H4 (cell line): ENCODE measurements at places on chromosomes 2 and 18. TPM values are rescaled to one million over a fixed set of nuclear protein-coding genes. Genes with fewer than 3 reads are reported as not detected.

DNA sequence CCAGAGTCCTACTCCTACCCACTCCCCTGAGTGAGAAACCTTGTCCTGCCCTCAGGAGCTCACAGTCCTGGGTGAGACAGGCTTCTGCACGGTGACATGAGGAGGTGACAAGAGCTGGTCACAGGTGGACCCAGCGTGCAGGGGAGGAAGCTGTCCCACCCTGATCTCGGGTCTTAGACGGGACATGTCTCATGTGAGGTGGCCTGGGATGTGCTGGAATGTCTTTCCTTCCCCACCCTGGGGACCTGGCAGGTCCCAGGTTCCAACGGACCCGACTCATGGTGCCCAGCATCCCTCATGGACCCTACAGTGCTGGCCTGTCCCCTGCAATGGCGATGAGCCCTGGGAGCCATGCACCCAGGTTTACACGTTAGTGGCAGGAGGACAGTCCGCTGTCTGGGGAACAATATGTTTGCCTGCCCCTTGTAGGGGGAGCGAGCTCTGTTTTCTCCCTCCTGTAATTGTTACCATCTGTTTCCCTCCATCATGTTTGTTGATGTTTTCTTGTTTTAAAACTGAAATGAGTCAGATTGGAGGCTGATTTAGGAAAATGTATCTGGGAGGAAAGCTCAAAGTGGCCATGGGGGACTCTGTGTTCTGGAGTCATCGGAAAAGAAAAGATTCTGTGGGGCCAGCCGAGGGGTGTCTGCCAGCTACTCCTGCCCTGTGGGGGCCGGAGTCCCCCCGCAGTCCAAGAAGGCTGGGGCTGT lies 238.1 kb downstream of the KLHL29 start:
- DNase-seq: no peak

- DNase-seq: no peak
Measured at GRCh38 chr2:134250840-134251461, 2.9 kb upstream of the MGAT5 start.

DNA sequence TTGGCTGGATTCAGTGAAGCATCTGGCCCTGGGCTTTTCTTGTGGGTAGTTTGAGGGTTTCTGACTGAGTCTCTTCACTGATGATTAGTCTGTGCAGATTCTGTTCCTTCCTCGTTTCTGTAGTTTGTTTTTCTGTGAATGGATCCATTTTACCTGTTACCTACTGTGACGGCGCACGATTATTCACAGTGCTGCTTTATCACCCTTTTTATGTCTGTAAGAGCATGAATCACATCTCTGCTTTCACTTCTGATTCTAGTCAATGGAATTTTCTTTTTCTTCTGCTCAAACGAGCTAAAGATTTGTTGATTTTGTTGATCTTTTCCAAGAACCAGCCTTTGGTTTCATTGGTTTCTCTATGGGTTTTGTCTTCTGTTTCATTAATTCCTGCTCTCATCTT lies 60.8 kb downstream of the SLC66A2 start:
- DNase-seq: no peak

- DNase-seq: no peak
Measured at GRCh38 chr2:188324067-188324466, 32.4 kb downstream of the GULP1 start.

DNA sequence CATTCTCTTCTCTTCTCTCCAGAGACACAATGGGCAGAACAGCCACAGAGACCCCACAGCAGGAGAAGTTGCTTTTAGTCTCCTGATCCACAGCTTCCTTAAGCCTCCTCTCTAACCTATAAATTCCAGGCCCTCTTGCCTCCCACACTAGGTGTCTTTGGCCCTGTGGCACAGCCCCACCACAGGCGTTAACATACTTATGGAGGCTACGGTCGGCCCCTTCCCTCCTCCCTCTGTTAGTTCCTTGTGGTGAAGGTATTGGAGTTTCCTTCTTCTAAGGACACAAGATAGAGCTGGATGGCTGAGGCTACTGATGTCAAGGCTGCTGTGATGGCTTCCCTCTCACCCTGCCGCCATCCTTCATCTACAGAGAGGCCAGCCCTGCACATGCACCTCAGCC lies 123.5 kb upstream of the ACAA2 start:
- DNase-seq: no peak

DCDC2C gene
- total RNA-seq: not detected in 2 replicates

GPR45 gene
- not detected in 2 replicates for total RNA-seq
